Esophagus squamous epithelium (tissue), 5 donors: ENCODE measurements at places on chromosomes 1 and 21.

- H3K4me3 ChIP-seq, result no peak overlapping the region
- H3K4me1 ChIP-seq, result peaks cover 48% of the 10 kb centered on the region
- H3K27ac ChIP-seq, result no peak overlapping the region
- H3K36me3 ChIP-seq, result peaks cover 5% of the 10 kb centered on the region
- H3K27me3 ChIP-seq, result no peaks in the 10 kb centered on the region
- no peak for DNase-seq
These were observed 5.5 kb downstream of the LRRC42 start for GRCh38 chr1:53951697-53952096.

DNA sequence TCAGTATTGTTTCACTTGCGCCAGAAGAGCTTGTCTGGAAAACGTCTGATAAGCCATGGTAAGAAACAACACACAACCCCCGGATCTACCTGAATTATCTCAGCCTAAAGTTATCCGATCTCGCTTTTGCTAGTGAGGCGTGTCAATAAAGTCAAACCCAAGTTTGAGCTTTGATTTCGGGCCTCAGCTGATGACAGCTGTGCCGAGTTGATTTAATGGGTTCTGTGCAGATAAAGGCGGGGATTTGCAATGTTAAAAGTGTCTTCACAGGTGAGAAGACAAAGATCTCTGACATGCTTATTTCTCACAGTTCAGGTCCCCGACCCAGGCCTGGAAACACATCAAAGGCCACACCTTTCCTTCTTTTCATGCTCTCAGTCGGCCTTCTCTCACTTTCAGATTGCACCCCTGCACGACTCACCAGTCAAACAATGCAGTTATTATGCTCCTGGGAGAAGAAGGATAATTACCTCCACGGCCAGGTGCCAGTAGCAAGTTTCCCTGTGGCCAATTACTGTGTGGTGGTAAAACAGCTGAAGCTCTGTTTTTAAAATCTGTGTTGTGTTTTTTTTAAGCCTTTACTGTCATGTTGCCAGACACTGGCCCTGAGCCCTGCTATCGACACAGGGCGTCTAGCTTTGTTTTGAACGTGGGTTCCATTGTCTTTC is 245.3 kb upstream of the RUNX1 start:
- H3K36me3 ChIP-seq, result no peaks in the 10 kb centered on the region
- H3K27ac ChIP-seq, result no peak overlapping the region
- no peaks in the 10 kb centered on the region for H3K27me3 ChIP-seq
- peaks cover 16% of the 10 kb centered on the region for H3K4me1 ChIP-seq

DNA sequence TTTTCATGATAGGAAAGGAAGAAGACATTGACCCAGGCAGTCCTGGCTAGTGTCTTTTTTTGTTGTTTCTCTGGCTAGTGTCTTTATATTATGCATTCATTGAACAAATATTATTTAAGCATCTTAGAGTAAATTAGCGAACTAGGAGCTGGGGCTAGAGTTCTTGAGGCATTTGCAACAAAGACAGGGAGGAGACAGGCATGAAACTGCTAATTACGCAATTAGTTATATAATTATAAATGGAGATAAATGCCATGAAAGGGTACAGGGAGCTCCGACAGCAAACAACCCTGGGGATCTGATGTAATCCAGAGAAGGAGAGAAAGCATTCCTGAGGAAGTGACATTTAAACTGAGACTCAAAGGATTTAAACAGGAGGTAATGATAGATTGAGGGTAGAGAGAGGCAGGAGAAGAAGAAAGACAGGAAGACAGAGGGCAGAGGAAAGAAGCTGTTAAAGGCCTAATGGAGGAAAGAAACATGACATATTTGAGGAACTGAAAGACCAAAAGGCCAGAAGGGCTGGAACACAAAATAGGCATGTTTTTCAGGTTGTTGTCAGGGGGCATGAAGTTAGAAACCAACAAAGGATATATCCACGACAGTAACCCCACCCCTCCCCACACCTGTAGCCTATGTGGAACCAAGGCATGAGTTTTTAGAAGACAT is 99.5 kb upstream of the GJB5 start:
- H3K27ac ChIP-seq, result no peak overlapping the region
- H3K36me3 ChIP-seq, result no peaks in the 10 kb centered on the region
- H3K4me1 ChIP-seq, result no peaks in the 10 kb centered on the region
- DNase-seq, result no peak
- no peaks in the 10 kb centered on the region for H3K27me3 ChIP-seq

GRCh38 chr21:17370263-17370662 is 142.6 kb upstream of the CXADR start:
- no peaks in the 10 kb centered on the region for H3K36me3 ChIP-seq
- DNase-seq, result no peak
- no peak overlapping the region for H3K4me3 ChIP-seq
- peak overlapping the region; percentile 68 for H3K27ac ChIP-seq
- no peaks in the 10 kb centered on the region for H3K27me3 ChIP-seq

GRCh38 chr1:212816567-212817278 is 25.0 kb downstream of the TATDN3 start:
- no peak overlapping the region for H3K4me3 ChIP-seq
- DNase-seq, result no peak

- H3K27me3 ChIP-seq, result peaks cover 5% of the 10 kb centered on the region
- no peak overlapping the region for H3K4me3 ChIP-seq
- no peaks in the 10 kb centered on the region for H3K36me3 ChIP-seq
- no peak overlapping the region for H3K27ac ChIP-seq
- DNase-seq, result no peak
- no peaks in the 10 kb centered on the region for H3K4me1 ChIP-seq
These were observed 36.0 kb downstream of the KRTAP10-1 start for GRCh38 chr21:44503901-44504399.

GRCh38 chr1:82810601-82811000 is 1009.9 kb downstream of the ADGRL2 start:
- no peak for DNase-seq
- no peaks in the 10 kb centered on the region for H3K27me3 ChIP-seq
- no peak overlapping the region for H3K27ac ChIP-seq
- H3K36me3 ChIP-seq, result no peaks in the 10 kb centered on the region

DNA sequence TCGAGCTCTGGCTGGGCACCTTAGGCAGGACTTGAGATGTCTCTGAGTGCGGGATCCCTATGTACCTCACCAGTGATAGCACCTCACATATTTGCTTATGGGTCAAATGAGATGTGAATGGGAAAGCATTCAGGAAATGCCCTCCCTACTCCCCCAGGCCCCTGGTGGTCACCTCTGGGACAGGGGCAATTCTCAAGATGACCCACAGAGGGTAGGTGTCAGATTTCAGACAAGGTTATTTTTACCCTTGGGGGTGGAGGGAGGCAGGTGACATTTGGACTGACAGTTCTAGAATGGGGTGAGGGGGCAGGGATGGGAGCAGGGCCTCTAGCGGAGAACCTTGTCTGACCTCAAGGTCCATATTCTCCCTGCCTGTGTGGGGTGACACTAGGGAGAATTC is 27.1 kb downstream of the ACOT11 start:
- H3K27me3 ChIP-seq, result no peaks in the 10 kb centered on the region
- DNase-seq, result no peak
- no peaks in the 10 kb centered on the region for H3K36me3 ChIP-seq
- no peak overlapping the region for H3K27ac ChIP-seq
- H3K4me1 ChIP-seq, result peaks cover 15% of the 10 kb centered on the region
- H3K4me3 ChIP-seq, result no peak overlapping the region

DNA sequence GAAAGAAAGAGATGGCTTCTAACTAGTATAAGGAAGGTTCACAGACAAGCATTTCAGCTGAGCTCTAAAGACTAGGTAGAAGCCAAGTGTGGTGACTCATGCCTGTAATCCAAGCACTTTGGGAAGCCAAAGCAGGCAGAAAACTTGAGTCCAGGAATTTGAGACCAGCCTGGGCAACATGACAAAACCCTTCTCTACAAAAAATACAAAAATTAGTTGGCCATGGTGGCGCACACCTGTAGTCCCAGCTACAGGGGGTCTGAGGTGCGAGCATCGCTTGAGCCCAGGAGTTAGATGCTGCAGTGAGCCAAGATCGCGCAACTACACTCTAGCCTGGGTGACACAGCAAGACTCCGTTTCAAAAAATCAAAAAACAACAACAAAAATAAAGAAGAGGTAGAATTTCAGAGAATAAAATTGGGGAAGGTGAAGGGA is 27.8 kb downstream of the FBXO42 start:
- H3K27me3 ChIP-seq, result no peaks in the 10 kb centered on the region
- peaks cover 93% of the 10 kb centered on the region for H3K4me1 ChIP-seq
- DNase-seq, result no peak
- peaks cover 9% of the 10 kb centered on the region for H3K36me3 ChIP-seq

GRCh38 chr1:94790246-94790645 is 29.9 kb upstream of the SLC44A3 start:
- no peak overlapping the region for H3K27ac ChIP-seq
- peaks cover under 1% of the 10 kb centered on the region for H3K4me1 ChIP-seq
- no peak for DNase-seq

DNA sequence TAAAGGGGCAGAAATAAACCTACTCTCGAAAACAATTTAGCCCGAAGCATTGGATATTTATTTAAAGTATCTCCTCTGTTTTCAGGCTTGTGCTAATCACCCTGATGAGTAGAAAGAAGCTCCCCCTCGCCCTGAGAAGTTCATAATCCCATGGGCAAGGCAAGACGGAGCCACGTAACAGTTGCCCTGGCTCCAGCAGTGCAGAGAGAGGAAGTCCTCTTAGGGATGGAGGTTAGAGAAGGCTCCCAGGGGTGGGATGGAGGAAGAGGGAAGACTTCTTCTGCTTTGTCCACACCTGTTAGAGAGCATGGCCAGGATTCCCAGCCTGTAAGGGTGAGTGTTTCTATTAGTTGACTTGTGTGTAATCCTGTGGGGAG is 3.4 kb upstream of the GPR25 start:
- H3K4me1 ChIP-seq, result peaks cover 12% of the 10 kb centered on the region
- H3K27me3 ChIP-seq, result peaks cover 9% of the 10 kb centered on the region
- no peak overlapping the region for H3K27ac ChIP-seq
- H3K4me3 ChIP-seq, result no peak overlapping the region
- DNase-seq, result no peak

GRCh38 chr1:37477198-37477931 is 3.0 kb downstream of the ZC3H12A start:
- peaks cover 20% of the 10 kb centered on the region for H3K36me3 ChIP-seq
- H3K4me1 ChIP-seq, result peaks cover 75% of the 10 kb centered on the region
- no peak for DNase-seq
- H3K27me3 ChIP-seq, result no peaks in the 10 kb centered on the region
- H3K27ac ChIP-seq, result peak overlapping the region; percentile 97

DNA sequence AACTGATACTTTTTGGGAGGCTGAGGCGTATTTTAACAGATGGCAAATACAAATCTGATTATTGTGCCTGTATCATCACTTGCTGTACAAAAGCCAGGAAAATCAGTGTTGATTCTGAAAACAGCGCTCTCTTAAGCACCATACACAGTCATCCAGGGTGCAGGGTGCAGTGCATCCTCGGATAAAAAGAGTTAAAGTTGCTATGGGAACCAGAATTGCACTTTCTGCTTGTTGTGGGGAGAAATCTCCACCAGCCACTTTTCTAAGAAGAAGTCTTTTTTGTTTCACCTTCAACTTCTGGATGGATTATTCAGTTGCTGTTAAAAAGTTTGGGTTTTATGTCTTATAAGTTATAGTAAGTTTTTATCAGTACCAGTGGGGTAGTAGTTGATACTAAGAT is 3.8 kb downstream of the LAMC1 start:
- peaks cover 18% of the 10 kb centered on the region for H3K27me3 ChIP-seq
- H3K36me3 ChIP-seq, result no peaks in the 10 kb centered on the region
- no peak overlapping the region for H3K27ac ChIP-seq
- H3K4me1 ChIP-seq, result peaks cover 3% of the 10 kb centered on the region
- no peak for DNase-seq

DNA sequence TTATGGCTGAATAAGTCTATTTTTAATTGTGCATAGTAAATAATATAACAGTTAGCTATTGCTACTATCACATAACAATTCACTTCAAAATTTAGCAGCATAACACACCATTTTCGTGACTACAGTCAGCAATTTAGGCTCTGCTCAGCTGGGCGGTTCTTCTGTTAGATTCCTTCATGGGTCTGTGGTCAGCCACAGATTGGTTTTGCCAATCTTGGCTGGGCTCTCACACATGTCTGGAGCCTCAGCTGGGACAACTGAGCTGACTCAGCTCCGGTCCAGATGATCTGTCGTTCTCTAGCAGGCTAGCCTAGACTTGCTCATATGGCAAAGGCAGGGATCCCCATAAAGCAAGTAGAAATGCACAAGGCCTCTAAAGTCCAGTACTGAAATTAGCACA is 15.1 kb upstream of the CDC42BPA start:
- DNase-seq, result no peak
- no peak overlapping the region for H3K27ac ChIP-seq
- no peaks in the 10 kb centered on the region for H3K4me1 ChIP-seq
- H3K36me3 ChIP-seq, result no peaks in the 10 kb centered on the region

- no peaks in the 10 kb centered on the region for H3K27me3 ChIP-seq
- H3K4me1 ChIP-seq, result peaks cover 18% of the 10 kb centered on the region
- no peak for DNase-seq
- H3K27ac ChIP-seq, result no peak overlapping the region
These were observed 6.1 kb downstream of the GPSM2 start for GRCh38 chr1:108882837-108883236.

- H3K36me3 ChIP-seq, result no peaks in the 10 kb centered on the region
- H3K4me3 ChIP-seq, result no peak overlapping the region
- H3K27ac ChIP-seq, result no peak overlapping the region
- H3K4me1 ChIP-seq, result peaks cover 5% of the 10 kb centered on the region
- no peaks in the 10 kb centered on the region for H3K27me3 ChIP-seq
These were observed 81.9 kb downstream of the SLC25A24 start for GRCh38 chr1:108117945-108118902.

GRCh38 chr21:31252611-31253010 is 91.5 kb downstream of the TIAM1 start:
- H3K27me3 ChIP-seq, result no peaks in the 10 kb centered on the region
- H3K36me3 ChIP-seq, result peaks cover 51% of the 10 kb centered on the region
- DNase-seq, result no peak

- no peak overlapping the region for H3K27ac ChIP-seq
- H3K36me3 ChIP-seq, result no peaks in the 10 kb centered on the region
- H3K27me3 ChIP-seq, result no peaks in the 10 kb centered on the region
These were observed 68.8 kb upstream of the RGS1 start for GRCh38 chr1:192506741-192507155.
